Right ventricle myocardium superior (tissue), 1 donor: ENCODE measurements at places on chromosomes 4 and X.
A peak's percentile ranks its signal among the peaks of the same experiment; 100 is the strongest.

DNA sequence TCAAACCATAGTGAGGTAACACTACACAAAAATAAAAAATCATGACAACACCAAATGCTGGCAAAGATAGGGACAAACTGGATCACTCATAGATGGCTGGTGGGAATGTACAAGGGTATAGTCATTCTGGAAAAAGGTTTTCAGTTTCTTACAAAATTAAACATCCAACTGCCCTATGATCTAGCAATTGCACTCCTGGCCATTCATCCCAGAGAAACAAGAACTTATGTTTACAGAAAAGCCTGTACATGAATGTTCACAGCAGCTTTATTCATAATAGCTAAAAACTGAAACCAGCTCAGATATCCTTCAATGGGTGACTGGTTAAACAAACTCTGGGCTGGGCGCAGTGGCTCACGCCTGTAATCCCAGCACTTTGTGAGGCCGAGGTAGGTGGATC, 43.3 kb downstream of the NYX start:
- DNase-seq: no peak

- no peak for DNase-seq
These were observed 27.4 kb upstream of the GPR174 start for GRCh38 chrX:79117078-79117477.

DNA sequence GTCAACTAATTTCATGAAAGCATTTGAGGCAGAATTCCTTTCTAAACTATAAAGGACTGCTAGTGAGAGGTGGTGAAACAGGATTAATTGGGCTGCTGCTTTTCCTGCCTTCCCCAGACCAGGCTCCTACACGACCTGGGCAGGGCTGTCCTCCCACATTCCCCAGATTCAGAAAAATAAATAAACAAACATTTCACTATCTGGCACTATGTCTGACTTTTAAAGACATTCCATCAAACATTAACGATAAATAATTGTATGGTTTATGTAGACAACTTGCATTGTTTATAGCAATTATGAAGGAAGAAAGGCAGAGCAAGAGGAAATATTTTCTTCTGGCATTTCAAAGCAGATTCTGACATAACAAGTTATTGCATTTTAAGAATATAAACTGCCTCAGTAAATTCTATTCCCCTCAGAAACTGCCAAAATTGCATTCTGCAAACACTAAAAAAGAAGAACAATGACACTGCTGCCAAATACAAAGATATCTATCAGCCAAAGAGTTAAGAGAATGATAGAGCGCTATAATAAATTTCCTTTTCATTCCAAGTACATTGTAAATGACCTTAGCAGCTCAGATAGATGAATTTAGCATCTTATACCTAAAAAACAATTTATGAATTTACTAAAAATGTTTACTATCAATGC, 214.7 kb upstream of the INTU start:
- DNase-seq: no peak

DNA sequence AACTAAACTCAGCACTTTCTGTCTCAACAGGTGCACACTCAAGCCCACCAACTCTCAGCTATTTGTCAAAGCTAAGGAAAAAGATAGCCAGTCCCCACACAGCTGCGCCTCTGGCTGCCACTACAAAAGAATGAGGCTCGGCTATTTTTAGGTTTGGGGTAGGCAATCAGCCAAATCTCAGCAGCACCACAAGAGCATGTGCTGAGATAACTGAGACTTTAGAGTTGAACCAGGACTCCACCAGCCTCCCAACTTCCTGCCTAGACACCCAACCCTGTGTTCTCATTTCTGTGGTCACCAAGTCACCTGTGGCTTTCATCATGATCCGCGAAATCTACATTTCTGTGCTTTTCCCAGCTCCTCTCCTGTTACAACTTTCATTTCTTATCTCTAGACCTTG, 28.0 kb downstream of the DMD start:
- peak; percentile 39 for DNase-seq
